ENCODE measurements at places on chromosomes 4 and X.

GRCh38 chr4:119733431-119733830, 104.8 kb upstream of the PDE5A start:
- no peak for DNase-seq

- DNase-seq: no peak
Measured at GRCh38 chr4:40281913-40282312, 53.2 kb upstream of the CHRNA9 start.

GRCh38 chr4:96009427-96010119, 169.7 kb downstream of the PDHA2 start:
- DNase-seq: no peak

- DNase-seq: peak; percentile 32
Measured at GRCh38 chrX:38717871-38718270, 83.4 kb upstream of the MID1IP1 start.
